ENCODE measurements at places on chromosomes 6 and 20.

GRCh38 chr6:81625216-81625615 lies 127.3 kb downstream of the TENT5A start:
- DNase-seq, result no peak

- DNase-seq, result no peak
Observed at GRCh38 chr6:155417454-155417853, 38.2 kb downstream of the NOX3 start.

GRCh38 chr6:45965792-45966191 lies 49.9 kb downstream of the CLIC5 start:
- no peak for DNase-seq

GRCh38 chr6:133340557-133340956 lies 99.4 kb downstream of the EYA4 start:
- no peak for DNase-seq

- no peak for DNase-seq
Observed at GRCh38 chr6:157343732-157344131, 20.4 kb upstream of the TMEM242 start.

DNA sequence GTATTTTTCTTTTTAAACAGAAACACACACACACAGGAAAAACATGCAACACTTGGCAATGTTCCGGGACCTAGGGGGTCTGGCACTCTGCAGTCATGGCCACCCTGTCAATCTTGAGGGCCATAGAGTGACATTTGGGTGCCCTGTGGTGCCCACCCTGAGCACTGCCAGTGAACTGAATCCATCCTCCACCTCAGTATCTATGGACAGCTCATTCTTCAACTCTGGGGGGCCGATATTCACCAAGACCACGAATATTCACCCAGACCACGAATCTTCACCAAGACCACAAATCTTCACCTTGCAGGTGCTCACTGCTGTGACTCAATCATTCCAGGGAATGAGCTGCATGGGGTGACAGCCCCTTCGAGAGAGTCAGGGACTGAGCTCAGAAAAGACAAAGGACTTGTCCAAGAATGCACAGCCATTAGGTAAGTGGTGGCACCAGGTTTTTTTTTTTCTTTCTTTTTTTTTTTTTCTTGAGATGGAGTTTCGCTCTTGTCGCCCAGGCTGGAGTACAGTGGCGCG lies 19.1 kb downstream of the SNAI1 start:
- DNase-seq, result no peak

DNA sequence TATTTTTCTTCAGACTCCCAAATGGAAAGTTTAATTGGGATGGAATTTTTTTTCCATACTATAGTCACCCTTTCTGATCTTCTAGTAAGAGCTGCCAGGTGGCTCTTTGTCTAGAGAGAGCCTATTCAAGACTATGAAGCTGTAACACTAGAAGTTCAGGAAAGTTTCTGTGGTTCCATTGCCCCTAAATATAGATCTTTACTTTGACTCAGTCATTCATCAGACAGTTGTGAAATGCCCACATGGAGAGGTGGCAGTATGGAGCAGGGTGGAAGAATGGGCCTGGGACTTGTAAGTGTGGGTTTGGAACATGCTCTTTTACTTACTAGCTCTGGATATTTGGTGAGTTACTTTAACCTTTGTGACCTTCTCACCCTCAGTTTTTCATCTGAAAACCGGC lies 87.8 kb downstream of the CTNNBL1 start:
- no peak for DNase-seq

DNA sequence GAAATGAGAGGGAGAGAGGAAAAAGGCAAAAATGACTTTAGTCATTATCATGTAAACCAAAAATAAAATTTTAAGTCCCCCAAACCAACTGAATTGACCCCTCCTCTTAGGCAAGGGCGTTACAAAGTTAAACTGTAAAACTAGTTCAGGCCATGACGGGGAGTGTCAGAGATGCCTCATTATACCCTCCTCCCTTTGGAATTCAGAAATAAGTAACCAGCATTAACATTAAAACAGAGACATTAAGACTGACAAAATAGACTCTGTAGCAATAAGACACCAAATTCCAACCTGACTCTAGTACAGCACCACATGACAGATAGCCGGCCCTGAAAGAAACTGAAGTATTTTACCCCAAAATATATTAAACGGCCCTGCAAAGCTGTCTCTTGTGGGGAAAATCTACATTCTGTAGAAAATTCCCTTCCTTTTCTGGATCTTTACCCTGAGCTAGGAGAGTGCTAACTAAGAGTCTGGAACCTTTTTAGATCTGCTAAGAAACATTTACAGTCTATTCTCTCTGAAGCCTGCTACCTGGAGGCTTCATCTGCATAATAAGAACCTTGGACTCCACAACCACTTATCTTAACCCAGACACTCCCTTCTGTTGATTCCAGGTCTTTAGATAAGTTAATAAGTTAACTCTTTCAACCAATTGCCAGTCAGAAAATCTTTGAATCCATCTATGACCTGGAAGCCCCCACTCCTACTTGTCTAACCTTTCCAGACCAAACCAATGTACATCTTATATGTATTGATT lies 150.7 kb downstream of the PKHD1 start:
- no peak for DNase-seq

DNA sequence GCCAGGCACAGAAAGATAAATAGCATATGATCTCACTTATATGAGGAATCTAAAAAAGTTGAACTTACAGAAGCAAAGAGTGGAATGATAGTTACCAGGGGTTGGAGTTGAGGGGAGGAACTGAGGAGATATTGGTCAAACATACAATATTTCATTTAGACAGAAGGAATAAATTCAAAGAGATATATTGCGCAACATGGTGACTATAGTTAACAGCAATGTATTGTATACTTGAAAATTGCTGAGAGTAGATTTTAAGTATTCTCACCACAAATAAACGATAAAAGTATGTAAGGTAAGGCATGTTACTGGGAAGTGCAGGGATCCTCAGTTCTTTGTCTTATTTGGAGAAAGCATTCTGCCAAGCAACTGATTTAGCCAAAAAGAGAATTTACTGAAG lies 171.9 kb downstream of the LMBRD1 start:
- DNase-seq, result no peak

GRCh38 chr20:3203315-3204123 lies 963 bp downstream of the DDRGK1 start:
- no peak for DNase-seq

- no peak for DNase-seq
Observed at GRCh38 chr20:37901654-37902503, 1.0 kb upstream of the VSTM2L start.

- DNase-seq, result no peak
Observed at GRCh38 chr6:98880486-98880885, 46.1 kb downstream of the POU3F2 start.

DNA sequence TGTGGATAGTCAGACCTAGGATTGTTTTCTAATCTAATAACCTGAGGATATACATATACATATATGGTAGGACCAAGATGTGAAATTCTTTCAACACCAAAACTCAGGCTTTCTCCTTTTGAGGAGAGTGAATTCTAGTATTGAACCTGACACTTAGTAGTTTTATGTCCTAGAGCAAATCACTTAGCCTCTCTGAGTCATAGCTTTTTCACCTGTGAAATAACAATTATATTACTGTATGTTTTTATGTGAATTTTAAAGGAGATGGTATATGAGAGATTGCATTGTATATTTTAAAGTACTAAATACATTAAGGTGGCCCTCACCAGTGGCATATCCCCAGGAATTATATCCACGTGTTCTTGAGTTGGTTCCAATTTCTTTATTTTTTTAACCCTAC lies 34.6 kb downstream of the TREML1 start:
- DNase-seq, result no peak

DNA sequence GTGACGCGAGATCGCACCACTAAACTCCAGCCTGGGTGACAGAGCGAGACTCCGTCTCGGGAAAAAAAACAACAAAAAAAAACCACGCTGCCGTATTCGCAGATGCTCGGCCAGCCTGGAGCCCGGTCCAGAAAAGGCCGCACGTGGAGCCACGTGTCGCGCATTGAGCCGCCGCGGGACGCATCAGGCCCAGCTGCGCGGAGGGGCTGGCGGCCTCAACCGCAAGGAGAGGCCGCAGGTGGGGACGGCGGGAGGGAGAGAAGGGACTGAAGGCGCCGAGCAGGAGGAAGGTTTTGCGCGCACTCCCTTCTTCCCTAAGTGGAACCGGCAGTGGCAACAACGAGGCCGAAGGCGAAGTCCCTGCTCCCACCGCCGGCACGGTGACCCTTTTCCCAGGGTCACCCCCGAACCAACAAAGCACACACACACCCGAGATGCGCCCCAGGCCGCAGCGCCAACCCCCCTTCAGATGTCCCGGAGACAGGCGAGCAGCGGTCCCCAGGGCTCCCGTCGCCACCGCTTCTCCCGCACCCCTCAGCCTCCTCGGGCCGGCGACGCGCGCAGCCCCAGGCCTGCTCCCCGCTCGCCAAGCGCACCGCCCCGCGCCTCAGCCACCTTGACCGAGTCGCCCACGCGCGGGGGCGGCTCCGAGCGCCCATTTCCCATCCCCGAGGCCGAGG lies 681 bp downstream of the SYCP2 start:
- DNase-seq, result no peak

GRCh38 chr6:37725957-37726356 lies 28.3 kb upstream of the MDGA1 start:
- no peak for DNase-seq

DNA sequence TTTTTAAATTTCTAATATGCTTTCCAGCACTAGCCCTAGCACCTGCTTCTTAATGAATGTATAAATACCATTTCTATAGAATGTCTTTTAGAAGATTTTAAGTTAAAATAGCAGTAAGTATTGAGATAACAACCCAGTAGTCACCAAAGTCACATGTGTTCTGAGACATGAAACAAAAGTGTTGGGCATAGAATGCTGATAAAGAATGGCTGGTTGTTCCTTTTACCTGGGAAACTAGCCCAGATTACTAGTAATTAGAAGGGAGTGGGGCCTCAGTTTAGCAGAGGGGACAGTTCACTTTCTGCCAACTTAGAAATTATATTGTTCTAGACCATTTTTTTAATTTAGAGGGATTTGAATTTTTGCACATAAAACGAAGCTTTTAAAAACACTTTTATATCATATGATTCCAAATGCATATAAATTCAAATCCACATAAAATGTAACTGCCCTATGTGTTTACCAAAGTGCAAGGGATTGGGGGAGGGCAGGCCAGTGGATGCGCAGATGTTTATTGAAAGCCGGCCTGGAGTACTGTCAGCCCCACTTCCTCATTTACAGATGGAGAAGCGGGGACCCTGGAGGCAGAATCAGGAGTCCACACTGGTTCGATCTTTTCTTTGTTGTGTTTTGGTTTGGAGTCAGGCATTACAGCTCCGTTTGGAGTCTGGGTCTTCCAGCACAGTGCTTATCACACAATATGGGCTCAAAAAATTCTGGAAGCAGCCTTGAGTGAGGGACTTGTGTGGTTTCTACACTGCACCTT lies 139.8 kb downstream of the ZDHHC14 start:
- DNase-seq, result no peak

- DNase-seq, result no peak
Observed at GRCh38 chr6:42260972-42261371, 43.3 kb upstream of the MRPS10 start.

Measured in vagina (tissue), 2 donors.